ENCODE measurements at places on chromosomes 3 and 15.

GRCh38 chr3:195591852-195592251, 8.1 kb upstream of the APOD start:
- DNase-seq = peak; percentile 66

DNA sequence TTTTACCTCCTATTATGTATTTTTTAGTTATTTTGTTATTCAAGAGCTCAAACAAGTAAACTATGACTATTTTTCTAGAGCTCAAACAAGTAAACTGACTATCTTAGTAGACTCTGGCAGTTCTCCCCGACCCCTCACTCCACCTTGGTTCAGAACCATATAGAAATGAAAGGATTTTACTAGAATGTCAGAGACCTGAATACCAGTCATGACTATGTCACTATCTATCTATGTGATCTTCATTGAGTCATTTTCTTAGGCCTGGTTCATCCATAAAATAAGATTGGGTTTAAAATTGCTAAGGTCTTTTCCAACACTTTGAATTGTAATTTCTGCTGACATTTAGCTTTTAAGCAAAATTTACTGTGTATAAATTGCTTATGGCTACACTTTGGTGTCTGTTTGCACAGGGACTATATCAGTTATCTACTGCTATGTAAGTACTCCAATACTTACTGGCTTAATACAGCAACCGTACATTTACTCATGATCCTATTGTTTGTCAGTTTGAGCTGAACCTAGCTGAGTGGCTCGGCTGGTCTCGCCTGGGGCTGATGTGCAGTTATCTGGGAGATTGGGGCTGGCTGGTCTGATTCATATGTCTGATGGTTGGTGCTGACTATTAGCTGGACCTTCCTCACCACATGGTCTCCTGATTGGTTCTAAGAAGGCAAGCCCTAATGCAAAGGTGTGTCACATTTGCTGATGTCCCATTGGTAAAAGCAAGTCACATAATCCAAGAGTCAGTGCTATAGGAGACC, 37.0 kb downstream of the RASA2 start:
- DNase-seq = no peak

DNA sequence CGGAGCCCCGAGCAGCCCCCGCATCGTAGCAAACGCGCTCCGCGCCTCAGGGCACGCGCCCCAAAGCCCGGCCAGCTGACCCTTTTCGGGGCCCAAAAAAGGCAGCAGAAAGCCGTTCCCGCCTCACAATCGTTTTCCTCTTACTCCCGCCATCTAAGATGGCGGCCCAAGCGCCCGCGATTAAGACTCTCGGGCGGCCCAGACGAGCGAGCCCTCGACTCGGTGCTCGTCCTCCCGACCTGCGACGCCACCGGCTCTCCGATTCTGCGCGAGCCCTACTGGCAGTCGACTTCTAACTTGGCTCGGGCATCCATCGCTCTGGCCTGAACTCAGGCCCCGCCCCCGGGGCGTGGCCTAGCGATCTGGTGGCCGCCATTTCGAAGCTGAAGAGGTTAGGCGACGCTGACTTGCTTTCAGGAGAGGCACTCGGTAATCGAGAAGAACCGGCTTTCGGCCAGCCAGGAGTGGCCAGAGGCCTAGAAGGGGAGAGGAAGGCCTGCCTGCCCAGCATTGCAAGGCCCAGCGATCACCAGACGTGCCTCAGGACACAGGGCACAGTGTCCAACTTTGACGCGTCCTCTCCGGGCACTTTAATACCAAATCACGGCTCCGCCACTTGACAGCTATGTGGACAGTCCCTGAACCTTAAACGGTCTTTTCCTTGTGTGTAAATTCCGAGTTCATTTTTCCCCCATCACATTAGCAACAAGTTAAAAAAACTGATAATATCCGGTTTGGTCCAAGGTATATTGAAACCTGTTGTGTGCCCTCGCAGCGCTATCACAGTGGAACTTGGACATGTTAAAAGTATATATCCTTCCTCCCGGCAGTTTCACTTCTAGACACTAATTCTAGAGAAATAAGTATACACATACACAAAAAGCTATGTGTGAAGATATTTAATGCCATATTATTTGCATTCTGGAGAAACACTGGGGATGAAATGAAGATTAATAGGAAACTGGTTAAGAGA, at the start of gene RAF1:
TSS of gene RAF1 (minus strand) at position 182 of the 973 bp plus-strand sequence. CDS start 45,396 bp downstream, outside the sequence.
- peak; percentile 100 for DNase-seq

DNA sequence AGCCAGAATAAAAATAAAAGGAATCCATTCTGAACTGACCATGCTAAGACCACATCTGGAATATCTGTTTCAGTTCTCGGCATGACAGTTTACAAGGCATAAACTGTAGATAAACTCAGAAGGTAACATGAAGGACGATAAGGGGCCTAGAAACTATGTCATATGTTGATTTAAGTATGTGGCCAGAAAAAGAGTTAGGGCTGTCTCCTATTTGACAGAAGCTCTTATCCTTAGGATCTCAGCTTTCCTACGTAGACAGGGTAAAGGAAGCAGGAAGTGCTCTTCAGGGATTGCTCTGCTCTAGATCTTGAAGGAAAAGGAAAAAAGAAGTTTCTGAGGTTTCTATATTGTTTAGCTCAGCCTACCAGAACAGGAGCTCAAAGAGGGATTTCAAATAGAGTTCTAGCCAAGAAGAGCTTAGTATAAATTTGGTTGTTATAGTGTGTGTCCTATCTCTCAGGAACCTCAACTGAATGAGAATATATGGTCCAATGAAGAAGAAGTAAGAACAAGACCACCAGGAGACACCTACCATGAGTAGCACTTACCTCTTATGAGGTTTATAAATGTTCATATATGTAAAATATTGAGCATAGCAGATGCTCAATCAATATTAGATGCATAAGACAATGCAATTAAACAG, 59.2 kb downstream of the TP53BP1 start:
- DNase-seq = no peak

GRCh38 chr3:18030371-18030870, 288.0 kb upstream of the TBC1D5 start:
- DNase-seq = no peak

- no peak for DNase-seq
These were observed 101.9 kb upstream of the CACNA2D3 start for GRCh38 chr3:54020436-54020835.

GRCh38 chr15:79071901-79072300, 18.7 kb downstream of the RASGRF1 start:
- DNase-seq = no peak

GRCh38 chr3:39668420-39668819, 141.0 kb upstream of the MYRIP start:
- peak; percentile 21 for DNase-seq

GRCh38 chr3:175093748-175094147, 234.6 kb downstream of the NAALADL2 start:
- DNase-seq = no peak

- DNase-seq = no peak
These were observed 464.1 kb upstream of the CBLB start for GRCh38 chr3:106332884-106333283.

DNA sequence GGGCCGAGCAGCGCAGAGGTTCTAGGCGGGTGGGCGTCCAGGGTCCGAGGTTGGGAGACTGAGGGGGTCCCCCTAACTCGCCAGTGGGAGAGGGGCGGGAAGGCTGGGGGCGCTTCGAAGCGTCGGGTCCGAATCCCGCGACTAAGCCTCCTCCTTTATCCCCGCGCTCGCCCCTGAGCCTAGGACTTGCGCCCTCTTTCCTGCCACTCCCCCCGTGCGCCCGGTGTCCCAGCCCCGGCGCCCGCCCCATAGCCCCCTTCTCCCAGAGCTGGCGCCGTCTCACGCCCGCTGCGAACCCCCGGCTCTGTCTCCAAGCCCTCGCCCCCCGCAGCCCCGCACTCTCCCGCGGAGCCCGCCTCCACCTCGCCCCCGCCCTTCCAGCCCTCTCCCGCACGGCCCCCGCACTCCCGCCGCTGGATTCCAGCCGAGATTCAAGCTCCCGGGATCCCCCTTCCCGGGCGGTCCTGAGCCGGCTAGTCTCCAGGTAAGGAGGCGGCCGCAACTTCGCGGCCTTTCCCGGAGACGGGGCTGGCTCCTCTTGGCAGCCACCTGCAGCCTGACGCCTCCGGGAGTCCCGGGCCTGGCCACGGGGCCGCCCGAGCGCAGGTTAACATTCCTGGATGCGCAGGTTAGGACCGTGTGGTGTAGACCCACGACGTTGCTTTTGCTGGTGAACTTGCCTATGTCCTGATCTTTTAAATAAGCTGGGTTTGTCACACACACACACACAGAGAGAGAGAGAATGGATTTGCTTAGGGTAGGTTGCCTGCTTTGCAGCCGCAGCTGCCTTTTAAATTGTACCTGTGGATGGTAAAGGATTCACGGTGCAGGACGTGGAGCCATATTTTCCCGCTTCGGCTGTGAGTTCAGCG, 563 bp downstream of the PXYLP1 start:
- DNase-seq = peak; percentile 32

DNA sequence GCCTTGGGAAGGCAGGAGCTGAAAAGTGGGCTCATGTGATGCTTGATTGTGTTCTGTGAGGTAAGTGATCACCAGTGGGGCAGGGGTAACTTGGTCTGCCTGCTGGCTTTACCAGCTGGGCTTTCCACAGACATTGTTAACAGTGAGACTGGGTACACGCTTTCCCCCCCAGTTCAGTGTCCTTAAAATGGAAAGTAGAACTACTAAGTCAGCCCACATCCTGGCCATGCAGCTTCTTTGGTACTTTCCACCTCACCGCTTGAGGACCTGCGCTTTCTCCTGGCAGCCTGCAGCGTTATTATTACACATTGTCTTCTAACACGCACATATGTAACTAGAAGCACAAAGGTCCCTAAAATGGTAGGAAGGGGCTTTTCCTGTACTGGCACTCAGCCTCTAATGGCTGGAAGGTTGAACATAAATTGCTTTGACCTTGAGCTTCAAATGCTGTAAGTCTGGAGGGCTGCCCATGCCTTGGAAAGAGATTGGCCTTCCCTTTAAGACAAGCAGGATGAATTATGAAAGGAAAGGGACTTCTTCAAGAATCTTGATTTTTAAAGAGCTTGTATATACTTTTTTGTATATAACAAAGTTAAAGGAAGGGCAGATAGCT, 216.1 kb upstream of the ROPN1 start:
- DNase-seq = no peak

Measured in foreskin fibroblast (primary cell).